ENCODE measurements at places on chromosomes 16 and 17.

DNA sequence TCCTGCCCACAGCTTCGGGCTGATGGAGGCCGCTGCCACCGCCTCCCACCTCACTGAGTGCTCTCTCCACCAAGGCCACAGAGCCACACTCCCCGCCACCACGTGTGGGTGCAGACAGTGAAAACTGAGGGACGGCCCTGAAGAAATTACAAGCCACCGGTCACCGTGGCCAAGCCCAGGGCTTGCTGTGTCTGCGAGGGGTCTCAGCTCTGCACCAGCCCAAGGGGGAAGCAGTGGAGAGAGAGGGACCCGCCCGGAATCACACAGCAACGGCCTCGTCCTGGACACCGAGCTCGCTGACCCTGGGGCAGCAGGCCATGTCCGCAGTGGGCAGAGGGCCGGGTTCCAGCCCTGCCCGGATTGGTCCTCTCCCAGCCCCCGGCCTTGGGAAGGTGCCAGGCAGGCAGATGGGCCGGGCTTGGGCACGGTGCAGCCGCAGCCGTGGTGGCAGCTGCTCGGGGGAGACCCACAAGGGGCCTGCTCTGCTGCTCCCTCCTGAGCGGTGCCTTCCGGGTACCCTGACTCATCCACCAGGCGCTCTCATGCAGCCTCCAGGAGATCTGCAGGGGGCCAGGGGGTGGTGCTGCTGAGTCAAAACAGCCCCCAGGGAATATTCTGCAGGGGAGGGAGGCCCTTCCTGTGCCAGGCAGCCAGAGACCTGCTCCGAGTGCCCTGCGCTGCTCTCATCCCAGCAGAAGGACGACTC is 52.0 kb downstream of the CBFA2T3 start:
- DNase-seq, result no peak

- DNase-seq, result no peak
Measured at GRCh38 chr16:84137769-84138357, 7.1 kb downstream of the HSDL1 start.

DNA sequence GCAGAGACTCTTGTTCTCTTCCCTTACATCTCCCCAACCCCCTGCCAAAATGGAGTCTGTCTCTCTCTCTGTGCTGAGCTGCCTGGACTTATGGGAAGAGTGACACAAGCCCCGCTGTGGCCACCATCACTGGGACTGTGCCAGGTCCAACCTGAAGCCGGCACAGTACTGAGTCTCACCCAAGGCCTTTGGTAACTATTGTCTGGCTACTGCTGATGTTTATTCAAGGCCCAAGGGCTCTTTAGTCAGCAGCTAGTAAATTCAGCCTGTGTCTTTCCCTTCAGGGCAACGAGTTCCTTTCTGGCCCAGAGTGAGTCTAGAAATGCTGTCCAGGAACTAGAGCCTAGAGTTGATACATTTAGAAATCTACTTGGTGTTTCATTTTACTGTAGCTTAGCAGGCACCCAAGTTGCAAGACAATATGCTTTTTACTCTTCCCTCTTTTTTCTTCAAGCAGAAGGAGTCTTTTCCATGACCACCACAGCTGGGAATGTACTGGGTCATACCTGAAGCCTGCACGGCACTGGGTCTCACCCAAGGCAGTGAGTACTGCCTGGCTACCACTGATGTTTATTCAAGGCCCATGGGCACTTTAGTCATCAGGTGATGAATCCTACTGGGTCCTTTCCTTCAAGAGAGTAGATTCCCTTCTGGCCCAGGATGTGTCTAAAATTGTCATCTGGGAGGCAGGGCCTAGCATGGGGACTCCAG is 17.7 kb downstream of the EFCAB5 start:
- no peak for DNase-seq

GRCh38 chr16:1530883-1531637 is 2.4 kb upstream of the TMEM204 start:
- DNase-seq, result no peak

DNA sequence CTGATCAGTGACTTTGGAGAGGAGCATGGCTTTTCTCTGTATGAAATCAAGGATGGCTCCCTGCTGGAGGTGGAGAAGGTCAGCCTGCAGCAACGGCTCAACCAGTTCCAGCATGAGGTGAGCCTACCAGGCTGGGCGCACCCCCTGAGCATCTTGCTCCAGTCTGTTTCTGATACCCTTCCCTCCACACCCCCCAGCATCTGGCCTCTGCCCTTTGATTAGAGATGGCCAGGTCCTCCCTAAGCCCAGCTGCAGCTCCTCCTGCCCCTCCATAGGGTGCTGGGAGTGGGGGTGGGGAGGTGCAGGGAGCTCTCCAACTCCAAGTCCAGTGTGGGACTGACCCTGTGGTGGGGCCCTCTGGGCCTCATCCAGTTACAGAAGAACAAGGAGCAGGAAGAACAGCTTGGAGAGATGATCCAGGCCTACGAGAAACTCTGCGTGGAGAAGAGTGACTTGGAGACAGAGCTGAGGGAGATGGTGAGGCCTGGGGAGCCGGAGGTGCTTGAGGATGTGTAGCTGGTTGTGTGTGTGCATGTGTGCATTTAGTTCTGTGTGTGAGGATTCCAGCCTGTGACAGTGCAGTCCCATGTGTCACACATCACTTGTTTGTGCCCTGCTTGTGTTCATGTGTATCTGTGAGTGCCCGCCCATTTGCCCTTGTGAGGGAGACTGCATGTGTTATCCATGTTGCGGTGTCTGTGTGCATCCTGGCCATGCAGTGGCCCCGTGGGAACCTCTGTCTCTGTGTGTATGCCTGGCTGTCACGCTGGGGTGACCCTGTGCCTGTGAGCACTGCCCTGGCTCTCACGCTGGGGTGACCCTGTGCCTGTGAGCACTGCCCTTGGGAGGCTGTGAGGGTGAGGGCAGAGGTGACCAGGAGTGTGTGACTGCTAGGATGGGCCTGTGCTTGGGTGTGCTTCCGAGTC is 3.0 kb downstream of the TBKBP1 start:
- no peak for DNase-seq

GRCh38 chr17:41773190-41773588 is 13.3 kb downstream of the JUP start:
- no peak for DNase-seq

DNA sequence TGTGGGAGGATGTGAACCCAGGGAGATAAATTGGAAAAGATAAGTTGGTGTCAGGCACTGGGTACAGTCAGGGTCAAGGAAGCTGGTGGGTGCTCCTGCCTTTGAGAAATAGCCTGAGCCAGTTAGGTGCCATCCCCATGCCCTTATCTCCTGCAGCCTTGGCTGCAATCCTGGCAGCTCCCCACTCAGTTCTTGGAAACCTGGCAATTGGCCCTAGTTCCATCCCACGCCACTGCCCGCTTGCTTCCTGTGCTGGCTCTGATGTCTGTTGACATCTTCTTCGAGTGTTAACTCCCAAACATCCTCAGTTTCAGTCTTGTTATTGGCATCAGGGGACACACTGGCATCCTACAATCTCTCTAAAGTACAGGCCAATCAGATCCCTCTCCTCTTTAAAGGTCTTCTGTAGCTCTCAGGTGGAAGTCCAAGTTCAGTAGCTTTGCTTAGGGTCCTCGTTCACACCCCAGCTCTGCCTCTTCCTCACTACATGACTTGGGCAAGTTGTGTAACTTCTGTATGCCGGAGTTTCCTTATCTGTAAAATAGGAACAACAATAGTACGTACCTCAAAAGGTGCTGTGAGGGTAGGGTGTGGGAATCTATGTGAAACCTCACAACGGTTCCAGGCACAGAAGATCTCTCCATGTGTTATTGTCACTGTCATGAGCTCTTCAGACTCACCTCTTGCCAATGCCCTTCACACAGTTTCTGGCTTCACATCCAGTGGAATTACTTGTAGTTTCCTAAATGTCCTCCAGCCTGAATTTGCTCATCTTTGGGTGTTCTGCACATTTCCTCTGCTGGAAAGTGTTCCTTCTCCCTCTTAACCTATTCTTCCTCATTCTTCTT is 13.5 kb upstream of the PRKAR1A start:
- no peak for DNase-seq

- no peak for DNase-seq
Measured at GRCh38 chr16:79776243-79776847, 175.8 kb upstream of the MAF start.

DNA sequence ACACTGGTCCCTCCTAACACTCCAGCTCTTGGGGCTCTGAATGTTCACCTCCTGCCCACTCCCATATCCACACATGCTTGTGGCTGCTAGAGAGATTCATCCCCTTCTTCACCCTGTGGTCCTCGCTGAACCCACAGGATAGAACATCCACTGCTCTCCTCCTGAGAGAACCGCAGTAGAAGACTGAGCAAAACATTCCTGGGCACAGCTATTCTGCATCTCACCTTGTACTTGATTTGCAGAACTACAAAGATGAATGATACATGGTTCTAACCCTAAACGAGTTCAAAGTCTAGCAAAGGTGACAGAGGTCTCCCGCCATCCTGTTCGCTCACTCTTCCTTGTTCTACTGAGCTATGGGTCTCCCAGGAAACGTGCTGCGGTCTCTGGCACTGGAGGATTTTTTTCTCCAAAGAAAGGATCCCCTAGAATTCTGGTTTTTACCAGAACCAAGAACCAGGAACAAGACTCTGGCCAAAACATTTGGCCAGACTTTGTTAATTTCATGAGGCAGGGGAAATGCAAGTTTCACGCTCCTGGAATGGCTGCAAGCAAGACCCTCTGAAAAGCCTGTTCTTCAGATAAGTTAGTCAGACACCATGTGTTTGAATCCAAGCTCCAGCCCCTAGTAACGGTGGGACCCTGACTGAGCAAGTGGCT is 39.5 kb downstream of the TMEM114 start:
- no peak for DNase-seq

DNA sequence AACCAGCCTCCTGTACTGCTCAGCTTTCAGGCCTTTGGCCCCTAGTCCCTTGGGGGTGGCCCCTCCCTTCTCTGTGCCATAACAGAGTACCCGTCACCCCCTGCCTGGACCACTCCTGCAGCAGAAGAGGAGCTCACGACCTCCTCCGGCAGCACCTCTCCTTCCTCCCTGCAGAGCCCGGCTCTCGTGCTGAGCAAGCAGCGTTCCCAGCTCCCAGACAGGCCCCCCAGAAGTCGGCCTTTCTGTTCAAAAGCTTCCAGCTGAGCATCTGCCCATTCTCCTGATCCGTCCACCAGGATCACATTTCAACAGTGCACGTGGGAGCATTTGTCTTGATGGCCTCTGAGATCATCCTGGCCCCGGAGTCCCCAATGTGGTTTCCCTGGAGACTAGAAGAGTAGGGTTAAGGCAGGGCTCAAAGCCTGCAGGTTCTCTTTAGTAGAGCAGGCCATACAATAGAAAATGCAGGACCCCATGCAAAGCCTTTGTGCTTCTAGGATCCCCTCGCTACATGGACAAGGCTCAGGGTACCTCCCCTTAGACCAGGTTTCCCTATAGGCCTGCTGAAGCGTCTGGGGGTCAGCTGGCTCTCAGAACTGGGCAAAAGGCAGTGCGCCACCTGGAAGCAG is 35.6 kb downstream of the NLRC3 start:
- no peak for DNase-seq

- no peak for DNase-seq
Measured at GRCh38 chr16:87551487-87551886, 50.8 kb upstream of the JPH3 start.

DNA sequence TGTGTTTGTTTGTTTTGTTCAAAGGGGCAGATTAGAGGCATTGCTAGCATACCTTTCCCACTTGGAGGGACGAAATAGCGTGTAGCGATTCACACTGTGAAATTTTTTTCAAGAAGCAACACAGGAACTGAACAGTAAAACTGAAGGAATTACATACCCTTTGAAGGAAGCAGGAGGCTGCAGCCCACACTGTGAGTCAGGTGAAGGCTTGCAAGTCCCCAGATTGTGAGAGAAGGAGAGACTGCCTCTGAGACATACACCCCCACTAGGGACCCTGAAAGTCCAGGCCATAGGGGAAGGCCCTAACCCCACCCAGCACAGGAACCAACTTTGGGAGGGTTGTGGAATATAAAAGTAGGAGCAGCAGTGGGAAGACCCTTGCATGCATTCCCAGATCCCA is 69.6 kb upstream of the HS3ST3A1 start:
- no peak for DNase-seq

DNA sequence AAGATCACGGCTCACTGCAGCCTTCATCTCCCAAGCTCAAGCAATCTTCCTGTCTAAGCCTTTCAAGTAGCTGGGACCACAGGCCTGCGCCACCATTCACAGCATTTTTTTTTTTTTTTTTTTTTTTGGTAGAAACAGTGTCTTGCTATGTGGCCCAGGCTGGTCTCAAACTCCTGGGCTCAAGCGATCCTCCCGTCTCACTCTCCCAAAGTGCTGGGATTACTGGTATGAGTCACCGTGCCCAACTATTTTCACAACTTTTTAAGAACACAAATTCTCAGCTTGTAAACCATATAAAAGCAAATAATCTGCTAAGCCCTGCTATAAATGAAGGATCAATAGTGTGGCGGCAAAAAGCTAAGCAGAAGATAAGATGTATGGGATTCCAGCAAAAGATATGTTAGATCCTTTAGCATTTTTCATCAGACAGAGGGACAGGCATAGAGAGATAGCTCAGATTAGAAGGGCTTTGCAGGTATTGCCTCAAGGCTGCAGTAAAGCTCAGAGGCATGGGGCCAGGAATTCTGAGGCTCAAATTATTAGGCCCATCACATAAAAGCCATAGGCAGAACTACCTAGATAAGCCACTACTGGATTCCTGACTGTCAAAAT is 55.1 kb downstream of the EMP2 start:
- no peak for DNase-seq

DNA sequence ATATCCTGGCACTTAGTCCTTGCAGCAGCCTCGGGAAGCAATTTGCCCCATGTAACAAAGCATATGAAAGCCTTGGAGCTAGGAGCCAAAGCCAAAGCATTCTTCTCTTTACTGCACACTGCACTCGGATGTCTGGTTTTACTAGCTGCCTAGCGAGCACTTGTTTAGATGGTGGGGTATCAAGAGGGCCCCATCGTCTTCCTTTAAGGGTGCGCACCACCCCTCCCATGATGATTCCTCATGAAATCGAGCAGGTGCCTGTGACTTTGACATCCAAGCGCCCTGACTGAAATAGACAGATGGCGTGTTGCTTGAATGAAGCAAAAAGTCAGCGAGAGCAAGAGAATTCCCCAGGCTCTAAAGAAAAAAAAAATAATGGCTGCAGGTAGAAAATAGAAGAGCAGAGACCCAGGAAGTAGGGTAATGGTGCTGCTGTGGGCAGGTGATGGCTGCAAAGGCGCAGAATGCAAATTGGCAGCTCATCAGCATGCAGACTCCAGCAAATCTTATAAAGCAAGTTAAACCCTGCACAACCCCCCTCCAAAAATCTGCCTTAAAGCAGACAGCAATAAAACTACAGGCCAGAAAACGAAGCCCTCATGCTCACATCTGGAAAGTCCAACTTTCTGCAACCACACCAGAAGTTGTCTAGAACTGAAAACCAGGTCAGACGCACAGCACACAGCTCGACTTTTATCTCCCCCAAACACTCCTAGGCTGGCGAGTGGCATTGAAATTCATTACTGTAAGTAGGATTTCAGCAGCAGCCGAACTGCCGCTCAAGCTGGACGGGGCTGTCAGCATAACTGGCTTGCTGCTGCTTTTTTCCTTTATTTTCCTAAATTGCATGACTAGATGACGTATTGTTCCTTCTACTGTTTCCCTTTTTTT is 384.3 kb downstream of the RBFOX1 start:
- no peak for DNase-seq

GRCh38 chr16:63312346-63312745 is 1276.1 kb upstream of the CDH8 start:
- no peak for DNase-seq

- DNase-seq, result no peak
Measured at GRCh38 chr17:59842901-59843652, 49.7 kb downstream of the TUBD1 start.

- DNase-seq, result no peak
Measured at GRCh38 chr17:70369391-70369790, 200.1 kb downstream of the KCNJ2 start.
